ENCODE measurements at places on chromosomes 16 and 17.

- DNase-seq, result peak; percentile 26
Observed at GRCh38 chr17:82957469-82957795, 117.6 kb upstream of the ZNF750 start.

DNA sequence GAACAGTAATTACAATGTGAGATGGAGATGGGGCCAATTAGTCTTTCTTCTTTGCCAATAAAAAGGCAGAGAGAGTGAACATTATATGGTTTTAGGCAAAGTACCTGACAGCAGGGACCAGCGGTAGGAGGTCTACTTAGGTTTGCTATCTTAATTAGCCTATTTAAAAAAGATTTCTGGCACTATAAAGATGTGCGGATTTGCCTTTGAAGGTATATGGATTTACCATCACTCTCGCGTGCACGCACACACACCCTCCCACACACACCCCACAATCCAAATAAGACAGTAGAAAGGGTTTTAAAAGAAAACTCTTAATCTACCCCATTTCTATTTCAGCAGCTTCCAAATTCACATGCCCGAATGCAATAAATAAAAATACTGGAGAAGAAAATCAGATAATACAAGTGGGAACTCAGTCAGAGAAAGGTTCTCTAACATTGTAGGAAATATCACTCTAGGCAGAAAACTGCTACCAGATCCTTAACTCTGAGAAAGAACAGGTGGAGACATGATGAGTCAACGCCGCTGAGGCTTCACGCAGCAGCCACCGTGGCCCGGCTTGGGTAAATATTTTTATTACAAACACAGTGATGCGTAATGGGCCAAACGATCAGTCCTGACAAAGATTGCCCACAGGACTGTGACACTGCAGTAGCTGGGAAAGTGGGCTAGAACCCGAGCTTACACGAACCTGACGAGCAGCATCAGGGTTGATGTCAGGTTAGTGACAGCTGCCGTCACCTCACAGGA, 66.6 kb upstream of the AXIN2 start:
- no peak for DNase-seq

GRCh38 chr16:74075393-74075792, 221.2 kb upstream of the PSMD7 start:
- no peak for DNase-seq

- no peak for DNase-seq
Observed at GRCh38 chr16:1024138-1024537, 42.6 kb downstream of the SOX8 start.

DNA sequence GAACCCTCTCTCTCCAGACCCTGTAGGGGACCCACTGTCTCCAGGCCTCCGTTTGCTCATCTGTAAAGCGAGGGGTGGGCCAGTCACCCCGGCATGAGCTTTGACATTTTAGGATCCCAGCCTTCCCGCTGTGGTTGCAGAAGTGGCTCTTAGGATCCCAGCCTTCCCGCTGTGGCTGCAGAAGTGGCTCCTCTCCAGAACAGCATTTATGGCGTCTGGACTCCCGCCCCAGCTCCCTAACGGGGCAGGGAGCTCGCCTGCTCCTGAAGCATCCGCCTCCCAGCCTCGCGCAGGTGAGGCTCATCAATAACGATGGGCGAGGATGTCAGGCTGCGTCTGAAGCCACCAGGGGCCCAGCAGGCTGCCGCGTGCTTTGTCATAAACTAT, 222.3 kb upstream of the TNRC6C start:
- DNase-seq, result peak; percentile 75

DNA sequence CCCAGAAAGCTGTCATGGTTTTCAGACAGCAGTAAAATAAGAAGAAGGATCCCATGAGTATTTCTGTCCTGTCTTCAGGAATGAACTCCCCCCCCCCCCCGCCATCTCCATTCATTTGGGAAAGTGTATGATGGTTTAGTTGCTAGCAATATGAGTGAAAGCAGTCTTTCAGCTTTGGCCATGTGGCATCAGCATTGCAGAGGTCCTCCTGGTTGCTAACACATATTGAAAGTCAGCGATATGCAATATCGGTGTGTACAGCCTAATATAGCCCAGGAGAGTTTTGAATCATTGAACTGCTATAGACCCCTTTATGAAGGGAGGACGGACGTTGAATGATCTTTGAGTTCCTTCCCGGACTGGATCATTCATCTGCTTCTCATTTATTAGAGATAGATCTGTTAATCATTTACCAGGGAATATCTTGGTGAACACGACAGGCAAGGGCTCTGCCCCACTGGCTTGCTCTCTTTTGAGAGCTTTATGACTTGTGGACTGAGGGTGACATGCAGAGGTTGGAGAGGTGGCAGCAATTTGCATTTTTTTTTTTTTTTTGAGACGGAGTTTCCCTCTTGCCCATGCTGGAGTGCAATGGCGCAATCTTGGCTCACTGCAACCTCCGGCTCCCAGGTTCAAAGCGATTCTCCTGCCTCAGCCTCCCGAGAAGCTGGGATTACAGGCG, 25.2 kb downstream of the DEF8 start:
- DNase-seq, result no peak

DNA sequence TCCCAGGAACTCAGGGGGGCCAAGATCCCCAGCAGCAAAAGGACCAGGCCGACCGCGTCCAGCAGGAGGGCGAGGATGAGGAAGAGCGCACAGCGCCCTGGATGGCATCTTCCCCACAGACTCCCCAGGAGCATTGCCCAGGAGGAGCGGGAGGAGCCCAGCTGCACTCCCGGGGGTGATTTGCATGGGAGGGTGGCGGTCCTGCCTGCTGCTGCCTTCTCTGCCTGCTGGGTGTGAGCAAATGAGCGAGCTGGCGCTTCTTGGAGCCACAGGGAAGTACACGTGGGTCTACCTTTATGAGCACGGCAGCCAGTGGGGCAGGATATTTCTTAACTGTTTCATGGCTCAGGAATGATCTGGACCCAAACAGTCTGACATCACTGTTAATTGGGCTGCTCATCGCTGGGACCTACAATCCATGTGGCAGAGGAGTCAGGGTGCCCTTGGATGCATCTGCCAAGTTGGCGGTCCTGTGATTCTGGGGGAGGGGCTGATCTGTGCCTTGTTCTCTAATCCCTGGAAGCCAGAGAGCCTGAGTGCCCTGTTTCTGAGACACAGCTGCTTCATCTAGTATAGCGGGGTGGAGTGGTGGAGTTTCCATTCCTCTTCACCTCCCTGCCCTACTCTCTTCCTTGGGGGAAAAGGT, at the start of gene TMEM238L:
Gene TMEM238L, minus strand, starts transcription at position 270 of the 646 bp plus-strand sequence. Its CDS starts 136 bp downstream, at position 134.
- no peak for DNase-seq

GRCh38 chr17:77011173-77012011, 129.4 kb upstream of the SEC14L1 start:
- DNase-seq, result no peak

- peak; percentile 76 for DNase-seq
Observed at GRCh38 chr17:62675260-62675659, 47.8 kb downstream of the MRC2 start.

DNA sequence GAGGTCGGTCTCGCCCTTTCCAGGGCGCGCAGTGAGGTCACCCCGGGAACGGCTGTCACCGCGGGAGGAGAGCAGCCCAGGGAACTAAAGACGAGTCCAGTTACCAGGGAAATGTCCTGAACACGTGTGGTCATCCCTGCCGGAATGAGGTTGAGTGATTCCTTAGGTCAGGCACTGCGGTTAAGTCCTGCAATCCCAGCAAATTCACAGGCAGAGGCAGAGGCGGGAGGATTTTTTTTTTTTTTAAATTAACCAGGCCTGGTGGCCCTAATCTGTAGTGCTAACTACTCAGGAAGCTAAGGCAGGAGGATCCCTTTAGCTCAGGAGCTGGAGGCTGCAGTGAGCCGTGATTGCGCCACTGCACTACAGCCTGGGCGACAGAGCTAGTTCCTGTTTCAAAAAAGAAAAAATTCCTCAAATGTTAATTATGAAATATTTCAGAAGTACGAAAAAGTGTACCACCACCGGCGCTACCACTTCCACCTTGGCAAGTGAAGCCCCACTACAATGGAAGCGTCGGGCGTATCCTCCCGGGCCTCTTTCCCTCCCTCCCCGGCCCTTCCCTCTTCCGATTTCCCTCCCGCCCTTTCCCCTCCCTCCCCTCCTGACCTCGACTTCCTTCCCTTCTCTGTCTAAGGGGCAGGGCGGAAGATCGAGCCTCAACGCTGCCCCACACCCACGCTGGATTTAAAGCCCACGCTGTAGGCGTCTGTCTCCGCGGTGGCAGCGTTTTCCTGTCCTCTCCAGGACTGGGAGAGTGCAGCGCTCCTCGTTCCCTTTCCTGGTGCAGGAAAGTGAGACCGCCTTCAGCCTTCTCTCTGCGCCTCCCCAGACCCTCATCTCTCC, 27.3 kb downstream of the SLFN11 start:
- DNase-seq, result peak; percentile 58

- DNase-seq, result peak; percentile 53
Observed at GRCh38 chr16:89700649-89701424, 668 bp downstream of the SPATA2L start.

- DNase-seq, result peak; percentile 56
Observed at GRCh38 chr16:5018793-5019192, 14.9 kb downstream of the NAGPA start.

DNA sequence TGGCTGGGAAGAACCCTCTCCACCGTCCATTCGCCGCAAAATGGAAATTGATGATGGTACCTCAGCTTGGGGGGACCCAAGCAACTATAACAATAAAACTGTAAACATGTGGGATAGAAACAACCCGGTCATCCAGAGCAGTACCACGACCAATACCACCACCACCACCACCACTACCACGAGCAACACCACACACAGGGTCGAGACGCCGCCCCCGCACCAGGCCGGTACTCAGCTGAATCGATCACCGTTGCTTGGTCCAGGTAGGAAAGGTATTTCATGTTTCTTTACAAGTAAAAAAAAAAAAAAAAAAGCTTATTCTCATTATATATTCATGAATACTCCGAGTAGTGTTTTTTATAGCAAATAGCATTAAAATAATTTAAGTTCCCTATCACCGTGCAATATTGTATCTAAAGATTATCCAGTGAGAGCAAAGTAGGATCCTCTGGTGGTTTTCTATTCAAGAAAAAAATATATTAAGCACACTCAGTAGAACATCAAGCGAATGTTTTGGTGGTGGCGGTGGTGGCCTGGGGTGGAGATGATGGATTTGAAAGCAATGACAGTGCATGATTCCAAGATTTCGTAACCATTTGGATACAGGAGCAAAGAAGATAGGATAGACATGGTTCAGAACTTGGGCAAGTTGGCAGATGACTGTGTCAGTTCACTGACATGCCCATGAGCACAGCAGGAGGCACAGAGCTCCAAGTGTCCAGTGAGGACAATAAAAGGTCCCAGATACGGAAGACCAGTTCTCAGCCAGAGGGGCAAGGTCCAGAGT, 77.2 kb downstream of the TMC6 start:
- no peak for DNase-seq

- no peak for DNase-seq
Observed at GRCh38 chr17:21276264-21276588, 8.3 kb upstream of the MAP2K3 start.

GRCh38 chr17:50477976-50478375, 684 bp upstream of the RSAD1 start:
- DNase-seq, result no peak

DNA sequence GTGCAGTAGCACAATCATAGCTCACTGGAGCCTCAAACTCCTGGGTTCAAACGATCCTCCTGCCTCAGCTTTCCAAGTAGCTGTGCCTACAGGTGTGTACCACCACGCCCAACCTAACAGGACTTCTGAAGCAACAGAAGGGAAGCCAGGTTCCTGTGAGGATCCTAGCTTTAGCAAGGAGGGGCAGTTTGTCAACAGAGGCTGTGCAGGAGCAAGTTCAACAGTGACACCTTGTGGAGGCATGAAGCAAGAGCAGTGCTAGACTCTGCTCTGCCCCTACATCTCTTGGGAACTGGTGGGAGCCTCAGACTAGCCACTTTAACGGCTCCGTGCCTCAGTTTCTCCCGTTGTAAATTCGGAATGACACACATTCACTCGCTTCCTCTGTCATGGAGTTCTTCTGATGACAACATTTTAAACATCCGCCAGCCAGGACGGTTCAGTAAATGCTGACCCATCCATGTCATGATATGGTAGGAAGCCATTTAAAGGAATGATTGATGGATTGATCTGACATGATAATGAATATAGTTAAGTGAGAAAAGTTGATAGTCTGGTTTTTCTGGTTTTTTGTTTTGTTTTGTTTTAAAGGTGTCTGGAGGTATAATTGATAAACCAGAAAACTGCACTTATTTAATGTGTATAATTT, 218.7 kb downstream of the MRTFB start:
- DNase-seq, result no peak

DNA sequence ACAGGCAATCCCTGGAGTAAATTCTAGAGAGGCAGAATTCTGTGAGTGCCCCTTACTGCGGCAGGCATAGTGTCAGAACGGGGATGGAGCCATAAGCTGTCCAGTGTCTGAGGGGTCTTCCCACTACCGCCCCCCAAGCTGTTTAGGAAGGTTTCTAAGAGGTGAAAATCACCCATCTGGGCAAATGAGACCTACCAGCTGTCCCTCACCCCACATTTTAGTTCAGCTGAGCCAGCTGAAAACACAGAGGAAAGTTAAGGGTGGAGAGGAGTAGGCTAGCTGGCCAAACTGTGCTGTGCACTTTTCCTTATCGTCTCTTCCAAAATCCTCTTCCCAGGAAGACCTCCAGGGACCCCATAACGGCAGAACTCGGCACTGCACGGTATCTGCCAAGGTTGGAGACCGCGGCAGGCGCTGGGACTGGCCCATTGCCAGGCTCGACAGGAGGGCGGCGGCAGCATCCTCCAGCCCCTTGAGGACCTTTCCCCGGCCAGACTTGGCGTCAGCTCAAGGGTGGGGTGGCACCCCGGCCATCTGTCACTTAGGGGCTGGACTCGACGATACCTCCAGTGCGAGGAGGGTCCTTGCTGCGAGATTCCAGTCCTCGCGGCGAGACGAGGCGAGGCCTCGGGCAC, 955 bp downstream of the ACLY start:
- DNase-seq, result no peak
